Mucosa of descending colon (tissue), 3 donors: ENCODE measurements at places on chromosomes 6 and 20. TPM values are rescaled to one million over a fixed set of nuclear protein-coding genes. Genes with fewer than 3 reads are reported as not detected.

DNA sequence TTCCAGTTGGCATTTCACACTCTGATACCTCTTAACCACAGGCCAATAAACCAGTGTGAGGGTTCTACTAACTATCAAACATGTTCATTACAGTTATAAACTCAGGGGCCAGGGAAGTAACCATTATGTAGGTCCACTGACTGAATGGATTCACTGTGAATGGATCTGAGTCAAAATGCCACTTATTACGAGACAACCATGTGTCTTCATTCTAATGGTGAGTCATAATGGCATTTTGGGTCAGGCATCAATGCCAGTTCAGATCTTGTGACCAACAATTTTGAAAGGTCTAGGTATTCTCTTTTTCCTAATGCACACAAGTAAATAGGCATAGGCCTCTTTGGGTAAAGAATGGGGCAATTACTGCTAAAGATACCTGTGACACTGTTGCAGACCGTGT, 112.2 kb upstream of the HEY2 start:
- DNase-seq = no peak

The STK4 gene
- 34.2 TPM for total RNA-seq

DNA sequence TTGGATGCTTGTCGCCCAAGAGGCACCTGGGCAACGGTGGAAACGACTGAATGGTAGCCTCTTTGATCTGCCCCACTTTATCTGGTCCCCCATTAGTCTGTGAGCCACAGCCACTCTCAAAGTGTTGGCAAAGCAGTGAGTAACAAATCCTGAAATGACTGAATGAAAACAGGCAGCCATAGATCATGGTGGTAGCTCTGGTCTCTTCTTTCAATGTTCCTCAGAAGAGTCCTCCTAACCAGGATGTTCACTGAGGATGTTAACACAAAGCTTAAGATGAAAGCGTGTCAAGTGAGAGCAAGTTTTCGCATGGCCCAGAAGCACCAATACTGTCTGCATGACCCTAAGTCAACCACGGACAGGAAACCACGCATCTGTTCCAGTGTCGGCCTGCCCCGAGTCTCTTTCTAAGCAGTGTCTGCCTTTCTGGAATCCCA, 107.3 kb downstream of the IRF4 start:
- DNase-seq = no peak

GRCh38 chr20:63446216-63447024, 26.0 kb downstream of the KCNQ2 start:
- no peak for DNase-seq

The EGFL8 gene
- 21.5 TPM for total RNA-seq
